ENCODE measurements at places on chromosomes 4 and X.

- no peak for DNase-seq
These were observed 12.6 kb downstream of the BCOR start for GRCh38 chrX:40085102-40085551.

GRCh38 chr4:150082241-150082640, 4.0 kb downstream of the DCLK2 start:
- no peak for DNase-seq

DNA sequence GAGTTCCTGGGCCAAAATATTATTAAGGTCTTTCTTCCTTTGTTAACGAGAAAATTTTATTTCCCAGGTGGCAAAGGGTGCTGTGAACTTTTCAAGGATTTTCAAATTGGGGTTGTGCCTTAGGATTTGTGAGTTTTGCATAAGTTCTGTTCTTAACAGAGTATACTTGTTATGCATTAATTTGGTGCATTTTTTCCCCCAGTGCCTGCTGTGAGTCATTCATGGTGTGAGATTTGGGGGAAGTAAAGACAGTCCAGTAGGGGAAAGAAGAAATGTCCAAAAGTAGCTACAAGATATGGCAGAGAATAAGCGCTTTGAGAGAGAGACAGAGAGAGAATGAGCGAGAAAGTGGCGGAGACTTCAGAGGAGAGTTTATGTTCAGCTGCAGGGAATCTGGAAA, 239.2 kb downstream of the ARHGAP10 start:
- DNase-seq: no peak

DNA sequence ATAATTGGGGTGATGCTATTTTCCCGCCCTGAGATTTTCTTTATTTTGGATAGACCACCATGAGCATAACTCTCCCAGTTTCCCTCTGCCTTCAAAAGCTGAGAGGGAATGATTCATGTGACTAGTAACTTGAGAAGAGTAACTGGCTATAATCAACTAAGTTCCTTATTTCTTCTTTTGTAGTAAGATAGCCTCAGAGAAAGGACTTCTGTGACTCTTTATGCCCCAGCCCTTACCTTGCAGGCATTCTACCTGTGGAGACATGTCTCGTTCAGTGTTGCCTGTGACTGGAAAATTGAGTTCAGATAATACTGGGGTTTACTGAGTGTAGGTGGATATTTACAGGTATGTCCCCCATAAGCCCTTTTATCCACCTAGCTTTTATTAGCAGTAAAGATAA, 715.4 kb upstream of the HS3ST1 start:
- no peak for DNase-seq

- DNase-seq: no peak
These were observed 3.3 kb upstream of the BBS7 start for GRCh38 chr4:121873604-121874003.

- DNase-seq: no peak
These were observed 361.0 kb downstream of the GRXCR1 start for GRCh38 chr4:43253541-43253940.

DNA sequence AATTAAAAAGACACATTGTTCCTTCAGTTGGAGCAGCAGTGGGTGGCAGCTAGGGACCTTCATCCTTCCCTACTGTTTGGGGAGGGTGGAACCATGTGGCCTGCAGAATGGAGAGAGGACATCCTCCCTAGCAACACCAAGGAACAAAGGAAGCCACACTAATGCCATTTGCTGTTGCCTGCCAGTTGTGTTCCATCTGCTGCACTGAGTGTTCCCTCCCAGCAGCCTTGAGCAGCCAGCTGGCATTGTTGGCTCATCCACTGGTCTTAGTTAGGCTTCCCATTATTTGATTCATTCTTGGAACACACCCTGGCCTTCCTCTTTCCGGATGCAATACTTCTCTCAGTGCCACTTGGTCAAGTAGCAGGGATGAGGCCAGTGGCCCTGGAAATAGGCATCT, 25.0 kb upstream of the HMGB3 start:
- no peak for DNase-seq

- no peak for DNase-seq
These were observed 95.1 kb upstream of the STIM2 start for GRCh38 chr4:26765515-26765914.

DNA sequence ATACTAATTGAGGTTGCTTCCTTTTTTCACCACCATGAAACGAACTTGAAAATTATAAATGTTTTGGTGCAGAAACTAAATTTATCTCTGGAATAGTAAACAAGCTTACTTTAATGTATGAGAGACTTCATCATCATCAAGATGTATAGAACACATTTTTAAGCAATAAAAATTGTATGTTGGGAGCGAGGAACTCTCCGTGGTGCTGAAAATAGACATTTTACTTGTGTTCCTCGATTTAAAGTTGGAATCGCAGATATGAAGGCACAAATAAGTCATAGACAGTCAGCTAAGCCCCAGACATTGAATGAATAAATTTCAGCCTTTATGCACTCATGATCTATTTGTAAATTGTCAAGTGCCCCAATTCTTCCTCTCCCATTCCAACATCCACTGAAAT, 310.7 kb downstream of the STK32B start:
- DNase-seq: no peak

DNA sequence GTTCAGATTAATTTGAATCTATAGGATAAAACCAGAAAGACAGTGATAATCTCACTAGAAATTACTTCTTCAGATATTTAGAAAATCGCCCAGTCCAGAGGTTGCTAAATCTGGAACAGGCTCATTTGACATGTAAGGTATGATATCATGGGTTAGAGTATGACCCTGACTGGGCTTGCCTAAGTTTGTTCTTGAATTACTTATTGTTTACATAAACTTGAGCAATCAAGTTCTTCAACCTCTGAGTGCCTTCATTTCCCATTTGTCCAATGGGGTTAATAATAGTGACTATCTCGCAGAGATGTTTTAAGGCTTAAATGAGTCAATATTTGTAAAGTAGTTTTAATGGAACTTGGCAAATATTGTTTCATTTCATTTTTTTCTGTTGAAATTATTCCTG, 1947.6 kb upstream of the IGFBP7 start:
- no peak for DNase-seq

- DNase-seq: no peak
These were observed 154.2 kb upstream of the FAM9B start for GRCh38 chrX:9188117-9188516.

DNA sequence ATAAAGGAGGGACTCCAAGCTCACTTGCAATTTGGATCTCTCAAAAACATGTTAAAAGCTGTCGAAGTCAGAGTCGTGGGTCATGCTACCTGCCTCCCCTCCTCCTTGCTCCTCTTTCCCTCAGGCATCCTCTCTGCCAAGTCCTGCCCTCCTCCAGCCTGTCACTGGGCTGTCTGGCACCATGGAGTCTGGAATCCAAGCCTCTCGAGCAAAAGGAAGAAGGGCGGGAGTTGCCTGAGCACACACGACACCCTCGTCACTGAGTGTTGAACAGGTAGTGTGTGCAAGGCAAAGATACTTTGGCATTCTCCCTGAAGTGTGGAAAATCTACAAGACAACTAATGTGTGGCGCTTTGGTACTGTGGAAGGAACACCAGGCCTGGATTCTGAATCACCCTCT, 62.2 kb downstream of the HAUS3 start:
- DNase-seq: no peak

- DNase-seq: no peak
These were observed 16.0 kb downstream of the IGFBP7 start for GRCh38 chr4:57093845-57094831.

DNA sequence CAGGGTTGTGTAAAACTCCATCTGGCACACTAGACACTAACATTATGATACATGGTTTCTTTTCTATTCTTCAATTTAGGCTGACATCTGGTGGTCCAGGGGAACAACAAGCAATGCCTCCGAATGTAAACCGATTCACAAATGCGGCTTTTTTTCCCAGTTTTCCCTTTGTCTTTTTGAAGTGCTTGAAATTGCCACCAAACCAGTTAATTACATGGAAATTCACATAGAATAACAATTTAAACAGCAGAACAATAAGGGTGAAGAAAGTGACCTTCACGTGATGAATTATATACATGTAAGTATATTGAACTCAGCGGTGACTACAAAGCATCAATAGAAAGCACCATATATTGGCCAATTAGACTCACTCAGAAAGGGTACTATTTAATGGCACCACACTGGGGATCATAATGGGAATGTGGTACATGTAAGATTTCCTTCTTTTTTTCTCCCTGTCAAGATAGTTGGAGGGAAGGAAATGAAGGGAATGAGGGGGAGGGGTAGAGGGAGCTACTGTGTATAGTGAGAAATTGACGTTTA, 103.9 kb downstream of the MMRN1 start:
- no peak for DNase-seq

DNA sequence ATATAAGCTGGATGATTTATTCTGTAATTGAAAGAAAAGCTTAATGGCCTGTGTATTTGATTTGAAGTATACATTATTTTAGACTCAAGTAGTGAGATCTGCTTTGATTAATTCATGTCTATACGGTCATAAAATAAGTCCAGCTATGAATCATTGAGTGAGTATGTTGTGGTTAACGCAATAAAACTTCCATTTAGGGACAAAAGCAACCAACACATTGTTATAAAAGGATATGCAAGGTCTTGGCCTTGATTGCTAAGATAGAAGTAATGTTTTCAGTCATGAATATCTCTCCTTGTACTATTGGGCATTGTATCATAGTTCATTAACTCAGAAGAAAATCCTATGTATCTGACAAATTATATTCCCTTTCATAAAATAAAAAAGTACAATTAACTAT, 162.1 kb downstream of the EPHA5 start:
- no peak for DNase-seq

GRCh38 chr4:88597970-88598660, 5.8 kb downstream of the HERC3 start:
- DNase-seq: no peak

DNA sequence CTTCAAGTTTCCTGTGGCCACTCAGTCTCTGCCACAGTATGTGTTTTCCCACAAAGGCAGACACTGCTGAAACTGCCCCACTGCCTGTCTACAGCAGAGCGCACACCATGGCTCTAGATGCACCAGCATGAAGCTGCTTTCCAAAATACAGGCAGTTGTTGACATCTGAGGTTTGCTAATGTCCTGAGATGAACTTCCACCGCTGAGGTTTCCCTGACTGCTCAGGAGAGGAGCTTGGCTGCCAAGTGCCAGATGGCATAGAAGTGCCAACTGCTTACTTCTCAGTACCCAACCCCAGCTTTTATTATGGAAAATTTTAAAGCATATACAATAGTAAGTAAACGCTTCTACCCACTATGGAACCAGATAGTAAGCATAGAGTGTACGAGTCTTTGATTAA, 61.0 kb upstream of the EXOC1L start:
- no peak for DNase-seq

GRCh38 chr4:81118086-81118485, 87.6 kb downstream of the BMP3 start:
- DNase-seq: no peak

DNA sequence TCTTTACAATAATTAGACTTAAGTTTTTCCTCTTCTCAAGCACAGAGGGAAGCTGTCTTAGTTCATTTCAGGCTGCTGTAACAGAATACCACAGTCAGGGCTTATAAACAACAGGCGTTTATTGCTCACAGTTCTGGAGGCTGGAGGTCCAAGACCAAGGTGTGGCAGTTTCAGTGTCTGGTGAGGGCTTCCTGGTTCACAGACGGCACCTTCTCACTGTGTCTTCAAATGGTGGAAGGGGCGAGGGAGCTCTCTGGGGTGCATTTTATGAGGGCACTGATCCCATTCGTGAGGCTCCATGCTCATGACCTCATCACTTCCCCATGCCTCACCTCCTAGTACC, 115.7 kb upstream of the MXRA5 start:
- DNase-seq: no peak

DNA sequence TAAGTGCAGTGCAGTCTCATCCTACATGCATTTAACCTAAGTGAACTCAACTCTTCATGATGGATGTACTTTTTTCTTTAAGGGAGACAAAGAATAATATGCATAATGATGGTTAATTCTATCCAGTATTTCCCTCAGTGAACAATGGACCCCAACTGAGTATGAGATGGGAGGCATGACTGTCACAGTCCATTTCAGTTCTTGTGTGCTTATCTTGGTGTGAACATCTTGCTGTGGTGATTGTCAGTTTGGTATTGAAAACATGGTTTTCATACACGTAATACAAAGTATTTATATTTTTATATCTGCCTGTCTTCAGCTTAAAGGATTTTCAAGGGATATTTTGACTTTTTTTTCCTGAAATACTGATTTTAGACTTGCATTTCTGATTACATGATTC, 72.0 kb upstream of the NDUFC1 start:
- no peak for DNase-seq

DNA sequence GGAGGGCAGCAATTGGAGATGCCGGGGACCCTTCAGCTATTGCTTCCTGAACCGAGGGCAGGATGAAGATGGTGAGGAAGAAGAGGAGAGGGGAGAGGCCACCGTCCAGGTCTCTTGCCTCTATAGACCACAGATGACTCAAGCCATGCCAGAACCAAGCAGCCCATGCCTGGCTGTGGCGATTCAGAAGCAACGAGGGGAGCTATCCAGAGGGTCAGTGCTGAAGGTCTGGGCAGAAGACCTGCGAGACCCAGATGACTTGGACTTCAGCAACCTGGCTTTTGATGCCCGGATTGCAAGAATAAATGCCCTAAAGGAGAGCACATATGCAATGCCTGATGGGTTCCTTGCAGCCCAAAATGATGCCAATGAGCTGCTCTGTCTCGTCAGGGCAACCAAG, 70.2 kb upstream of the PRPS2 start:
- no peak for DNase-seq

- no peak for DNase-seq
These were observed 512.5 kb upstream of the SLIT2 start for GRCh38 chr4:19739101-19739651.

DNA sequence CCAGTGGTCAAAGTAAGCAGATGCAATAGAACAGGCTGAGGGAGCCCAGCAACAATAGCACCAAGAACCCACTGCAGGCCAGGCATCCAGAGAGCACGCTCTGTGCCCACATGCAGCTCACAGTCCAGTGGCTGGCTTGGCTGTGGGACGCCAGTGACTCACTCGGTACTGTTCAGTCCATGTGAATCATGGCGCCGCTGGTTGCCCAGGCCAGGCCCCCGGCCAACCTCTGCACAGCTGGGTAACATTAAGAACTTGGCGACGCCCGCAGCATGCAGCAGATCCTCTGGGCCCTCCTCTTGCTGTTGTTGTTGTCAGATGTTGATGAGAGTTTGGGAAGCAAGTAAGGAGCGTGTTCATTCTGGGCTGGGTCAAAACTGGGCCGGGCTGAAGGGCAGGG, 60.5 kb downstream of the MSX1 start:
- DNase-seq: no peak

Data from stimulated activated CD8-positive, alpha-beta memory T cell treated with anti-CD3 and anti-CD28 coated beads, Interleukin-4, amount 100 ng/mL, for 48 hours (primary cell).